Thoracic aorta (tissue), 2 donors: ENCODE measurements at places on chromosomes 16 and 17. TPM values are rescaled to one million over a fixed set of nuclear protein-coding genes. Genes with fewer than 3 reads are reported as not detected.

DNA sequence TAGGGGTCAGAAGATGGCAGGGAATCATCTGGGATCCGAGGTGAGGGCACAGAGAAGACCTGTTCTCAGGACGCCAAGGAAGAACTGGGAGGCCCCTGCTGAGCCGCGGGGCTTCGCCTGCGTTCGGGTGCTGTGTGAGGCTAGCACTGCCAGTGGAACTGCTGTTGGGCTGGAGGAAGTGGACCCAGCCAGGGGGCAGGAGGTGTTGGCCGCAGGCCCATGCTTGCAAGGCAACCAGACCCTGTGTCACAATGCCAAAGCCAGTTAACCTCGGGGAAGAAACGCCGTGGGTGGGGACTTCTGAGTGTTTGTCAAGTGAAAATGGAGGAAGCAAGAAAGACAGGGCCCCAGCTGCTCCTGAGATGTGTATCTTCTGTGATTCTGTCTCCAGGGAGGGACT is 185.5 kb downstream of the LGALS9B start:
- no peak for DNase-seq

Gene KRTAP1-1
- total RNA-seq = not detected

DNA sequence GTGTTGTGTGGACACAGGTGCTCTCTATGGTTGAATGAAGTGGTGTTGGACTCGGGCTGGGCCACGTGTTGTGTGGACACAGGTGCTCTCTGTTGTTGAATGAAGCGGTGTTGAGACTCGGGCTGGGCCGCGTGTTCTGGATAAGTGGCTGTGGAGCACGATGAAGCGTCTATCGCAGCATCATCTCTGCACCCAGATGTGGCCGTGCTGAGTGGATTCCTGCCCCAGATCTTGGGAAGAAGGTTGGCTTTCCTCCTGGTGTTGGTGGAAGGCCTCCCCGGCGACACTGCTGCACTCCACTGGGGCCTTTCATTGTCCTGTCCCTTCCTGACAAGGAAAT is 69.1 kb downstream of the RPTOR start:
- no peak for DNase-seq

GRCh38 chr16:89744813-89745212 is 23.5 kb downstream of the ZNF276 start:
- no peak for DNase-seq

DNA sequence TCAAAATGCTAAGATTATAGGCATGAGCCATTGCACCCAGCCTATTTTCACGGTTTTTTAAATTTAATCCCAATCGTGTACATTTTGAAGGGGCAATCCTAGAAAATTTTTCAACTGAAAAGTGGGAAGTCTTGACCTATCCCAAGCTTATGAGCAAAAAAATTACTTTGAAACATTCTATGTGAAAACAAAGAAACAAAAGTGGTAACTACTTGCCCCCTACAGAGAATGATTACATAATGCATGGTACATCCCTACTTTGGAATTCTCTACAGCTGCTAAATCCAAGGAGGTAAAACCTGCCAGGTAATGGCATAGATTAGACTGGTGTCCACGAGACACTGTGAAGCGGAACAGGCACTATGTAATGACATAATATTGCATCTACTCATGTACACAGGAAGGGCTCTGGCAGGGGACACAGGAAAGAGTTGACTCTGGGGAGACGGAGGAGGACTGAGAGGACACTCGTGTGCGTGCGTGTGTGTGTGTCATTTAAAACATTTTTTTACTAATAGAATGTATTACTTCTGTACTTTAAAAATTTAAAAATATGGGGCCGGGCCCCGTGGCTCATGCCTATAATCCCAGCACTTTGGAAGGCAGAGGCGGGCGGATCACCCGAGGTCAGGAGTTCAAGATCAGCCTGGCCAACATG is 15.7 kb downstream of the ASGR2 start:
- no peak for DNase-seq

- no peak for DNase-seq
These were observed 89.5 kb downstream of the TNFRSF13B start for GRCh38 chr17:16882243-16882925.

- DNase-seq = no peak
These were observed 12.4 kb upstream of the ODF4 start for GRCh38 chr17:8327303-8327649.
